Stimulated activated CD4-positive, alpha-beta T cell treated with anti-CD3 and anti-CD28 coated beads, Interleukin-2, amount 100 ng/mL, for 4 hours (primary cell): ENCODE measurements at places on chromosomes 6 and 20.

DNA sequence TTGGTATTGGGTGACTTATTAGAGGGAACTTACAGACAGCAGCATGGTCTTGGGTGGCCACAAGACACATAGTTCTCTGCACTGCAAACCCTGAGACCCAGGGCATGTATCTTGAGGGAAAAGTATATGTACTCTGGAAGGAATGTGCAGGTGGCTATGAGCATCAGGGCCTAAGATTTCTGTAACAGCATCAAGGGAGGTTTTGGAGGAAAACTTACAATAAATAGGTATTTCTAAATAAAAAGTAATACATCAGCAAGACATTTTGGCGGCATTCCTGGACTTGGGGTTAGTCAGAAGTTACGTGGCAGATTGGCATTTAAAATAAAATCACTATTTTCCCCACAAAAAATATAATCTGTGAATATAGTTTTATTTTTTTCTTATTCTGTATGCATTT, 8.0 kb upstream of the STX7 start:
- no peak for DNase-seq

DNA sequence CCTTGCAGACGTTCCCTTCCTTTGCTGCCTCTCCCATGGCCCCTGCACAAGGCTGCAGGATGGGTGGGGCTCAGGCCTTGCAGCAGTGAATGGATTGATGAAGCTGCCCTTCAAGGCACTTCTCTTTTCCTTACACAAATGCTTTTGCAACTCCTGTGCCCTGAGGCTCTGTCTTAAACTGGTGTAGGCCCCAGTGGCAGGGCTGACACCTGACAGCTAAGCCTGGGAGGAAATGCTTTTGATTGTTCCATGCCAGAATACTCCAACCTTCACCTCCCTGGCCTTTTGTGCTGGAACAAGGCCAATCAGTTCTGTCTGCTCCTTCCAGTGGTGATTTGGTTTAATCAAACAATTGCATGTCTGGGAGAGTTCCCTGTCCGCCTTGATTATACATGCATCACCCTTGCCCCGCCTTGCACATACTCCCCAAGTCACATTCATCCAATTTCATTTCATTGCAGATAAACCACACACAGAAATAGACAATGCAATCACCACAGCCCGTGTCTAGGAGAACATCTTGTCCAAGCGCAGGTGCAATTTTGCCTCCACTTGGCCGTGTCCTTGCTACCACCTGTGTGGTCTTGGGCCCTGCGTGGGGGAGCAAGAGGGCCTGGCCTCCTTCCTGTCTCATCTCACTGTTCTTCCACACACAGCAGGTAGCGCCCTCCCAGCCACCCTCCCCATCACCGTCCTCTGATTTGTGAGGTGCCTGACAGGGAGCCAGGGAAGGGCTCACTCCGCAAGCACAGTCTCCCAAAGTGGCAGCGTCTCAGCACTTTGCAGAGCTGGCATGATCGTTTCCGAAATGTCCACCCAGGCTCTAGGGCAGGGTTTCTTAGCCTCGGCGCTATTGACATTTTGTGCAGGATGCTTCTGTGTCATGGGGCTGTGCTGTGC, 120.4 kb downstream of the CDH26 start:
- no peak for DNase-seq

GRCh38 chr6:49868951-49869529, 2.7 kb upstream of the CRISP1 start:
- no peak for DNase-seq

- DNase-seq, result no peak
These were observed 25.8 kb downstream of the TBPL1 start for GRCh38 chr6:133978896-133979240.

DNA sequence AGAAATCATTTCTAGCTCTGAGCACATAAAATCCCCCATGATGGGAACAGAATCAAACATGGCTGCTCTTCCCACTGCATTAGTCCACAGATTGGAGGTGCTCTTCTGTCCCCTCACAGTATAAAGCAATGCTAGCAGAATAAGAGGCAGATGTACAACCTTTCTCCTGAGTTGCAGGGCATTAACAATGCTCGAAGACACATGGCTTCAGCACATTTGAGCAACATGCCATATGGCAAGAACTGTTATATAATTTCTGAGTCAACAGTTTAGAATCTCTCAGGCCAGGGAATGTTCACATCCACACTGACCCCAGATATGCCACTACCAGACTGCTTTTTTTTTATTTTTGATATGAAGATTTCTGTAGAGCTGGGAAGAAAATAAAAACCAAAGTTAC, 119.6 kb downstream of the KIF13A start:
- no peak for DNase-seq

GRCh38 chr6:43016943-43017334, 2.9 kb downstream of the KLHDC3 start:
- no peak for DNase-seq

GRCh38 chr6:3001773-3002293, 2.1 kb downstream of the NQO2 start:
- no peak for DNase-seq

DNA sequence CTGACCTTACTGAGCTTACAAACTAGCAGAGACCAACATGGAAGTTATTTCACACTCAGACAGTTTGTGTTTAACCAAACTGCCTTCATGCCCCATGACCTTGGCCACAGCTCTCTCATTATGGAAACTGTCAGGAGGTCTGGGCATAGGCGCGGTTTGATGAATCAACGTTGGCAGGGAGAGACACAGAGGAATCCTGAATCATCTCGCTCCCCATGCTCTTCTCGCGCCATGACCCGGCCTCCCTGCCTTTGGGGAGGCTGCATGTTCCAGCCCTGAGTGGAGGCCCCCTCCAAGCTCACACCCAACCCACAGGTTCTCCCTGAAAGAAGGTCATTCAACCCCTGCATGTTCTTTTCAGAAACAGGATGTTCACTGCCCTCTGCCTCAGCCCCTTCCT, 15.9 kb upstream of the GDAP1L1 start:
- no peak for DNase-seq

DNA sequence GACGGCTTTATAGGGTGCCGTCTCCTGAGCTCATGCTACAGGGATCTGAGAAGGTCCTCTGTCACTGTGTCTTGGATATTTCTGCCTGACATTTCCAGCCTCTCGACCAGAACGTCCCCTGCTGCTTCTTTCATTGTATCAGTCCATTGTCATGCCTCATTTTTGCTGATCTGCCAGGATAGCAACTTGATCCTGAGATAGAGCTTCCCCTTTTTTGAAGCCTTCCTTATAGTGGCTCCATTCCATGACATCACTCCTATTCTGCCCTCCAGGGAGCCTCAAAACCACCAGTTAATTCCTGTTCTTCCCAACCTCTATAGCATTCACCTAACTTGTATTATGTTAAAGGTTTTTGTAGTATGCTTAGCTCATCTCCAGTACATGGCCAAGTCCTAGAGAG, 431.8 kb upstream of the NOX3 start:
- DNase-seq, result no peak

DNA sequence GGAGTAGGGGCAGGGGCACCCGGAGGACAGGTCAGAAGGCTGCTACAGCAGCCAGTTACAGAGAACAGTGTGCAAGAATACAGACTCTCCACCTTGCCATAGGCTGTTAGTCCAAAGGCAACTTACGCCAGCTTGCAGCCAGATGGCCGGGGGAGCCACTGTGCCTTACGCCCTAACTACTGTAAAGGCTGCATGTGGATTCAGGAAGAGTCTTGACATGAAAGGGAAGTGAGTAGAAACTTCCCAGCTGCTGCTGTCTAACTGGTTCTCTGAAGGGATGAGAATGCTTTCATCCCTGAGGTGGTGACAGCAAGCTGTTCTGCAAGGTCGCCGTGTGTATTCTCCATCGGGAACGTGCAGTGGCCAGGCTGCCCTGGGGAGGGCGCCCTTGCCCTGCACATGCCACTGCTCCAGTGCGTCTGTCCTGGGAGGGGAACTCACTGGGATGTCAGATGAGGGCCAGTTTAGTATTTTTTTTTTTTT, 46.1 kb downstream of the LYRM4 start:
- DNase-seq, result no peak

GRCh38 chr6:21102624-21103023, 490.9 kb upstream of the SOX4 start:
- DNase-seq, result no peak

GRCh38 chr6:161684731-161685475, 411.0 kb upstream of the AGPAT4 start:
- DNase-seq, result no peak

- no peak for DNase-seq
These were observed 723 bp upstream of the ZNF451 start for GRCh38 chr6:57089265-57089664.

- no peak for DNase-seq
These were observed 677.5 kb downstream of the HDGFL1 start for GRCh38 chr6:23246896-23247295.

DNA sequence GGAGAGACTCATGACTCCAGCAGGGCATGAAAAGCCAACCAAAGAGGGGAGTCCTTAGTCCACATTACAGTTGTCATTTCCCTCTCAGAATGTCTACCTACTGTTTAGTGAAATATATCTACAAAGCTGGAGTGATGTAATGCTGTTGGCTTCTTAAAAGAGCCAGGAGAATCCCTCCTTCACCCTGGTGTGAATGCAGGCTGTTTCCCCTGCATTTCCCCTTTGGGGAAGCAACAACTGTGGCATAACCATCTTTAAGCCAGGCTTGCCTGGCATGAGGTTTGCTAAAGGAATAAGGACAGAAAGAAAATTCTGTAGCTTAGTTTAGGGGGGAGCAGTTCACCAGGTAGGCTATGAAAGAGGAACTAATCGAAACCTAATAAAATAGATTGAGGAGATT, 129.5 kb downstream of the CRYBG1 start:
- no peak for DNase-seq

GRCh38 chr20:49507741-49508434, 25.4 kb upstream of the KCNB1 start:
- DNase-seq, result no peak

GRCh38 chr6:19297880-19298279, 539.3 kb upstream of the ID4 start:
- DNase-seq, result no peak

DNA sequence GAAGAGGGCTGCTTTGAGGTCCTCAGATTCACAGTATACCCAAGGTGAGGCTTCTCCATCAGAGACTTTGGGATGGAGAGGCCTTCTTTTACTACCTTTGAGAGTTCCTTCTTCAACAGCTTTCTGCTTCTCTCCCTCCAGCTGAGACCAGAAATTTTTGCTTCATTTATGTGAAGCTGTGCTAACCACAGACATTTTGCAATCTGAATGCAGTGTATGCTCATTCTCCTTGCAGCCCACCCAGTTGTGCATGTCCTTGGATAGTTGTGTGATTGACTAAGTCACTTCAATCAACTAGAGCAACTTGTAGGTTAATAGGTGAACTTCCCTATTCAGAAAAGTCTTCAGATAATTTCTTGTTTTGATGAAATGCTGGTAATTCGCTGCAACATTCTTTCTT, 20.1 kb downstream of the DCBLD1 start:
- no peak for DNase-seq

DNA sequence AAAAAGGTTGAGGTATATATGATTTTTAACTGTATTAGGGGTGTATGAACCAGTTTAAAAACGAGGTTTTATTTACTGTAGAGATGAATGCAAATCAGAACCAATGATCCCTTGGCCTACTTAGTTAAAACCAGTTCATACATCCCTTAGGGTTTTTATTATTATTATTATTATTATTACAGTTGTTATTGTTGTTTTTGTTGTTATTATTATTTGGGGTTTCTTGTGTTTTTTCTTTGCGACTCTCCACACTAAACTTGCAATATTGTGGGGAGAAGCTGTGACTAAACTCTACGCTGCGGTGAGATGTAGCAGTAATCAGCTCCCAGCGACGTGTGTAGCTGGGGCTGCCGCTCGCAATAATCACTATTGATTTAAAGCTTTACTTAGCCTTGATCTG, 62.2 kb downstream of the SSR1 start:
- DNase-seq, result no peak

DNA sequence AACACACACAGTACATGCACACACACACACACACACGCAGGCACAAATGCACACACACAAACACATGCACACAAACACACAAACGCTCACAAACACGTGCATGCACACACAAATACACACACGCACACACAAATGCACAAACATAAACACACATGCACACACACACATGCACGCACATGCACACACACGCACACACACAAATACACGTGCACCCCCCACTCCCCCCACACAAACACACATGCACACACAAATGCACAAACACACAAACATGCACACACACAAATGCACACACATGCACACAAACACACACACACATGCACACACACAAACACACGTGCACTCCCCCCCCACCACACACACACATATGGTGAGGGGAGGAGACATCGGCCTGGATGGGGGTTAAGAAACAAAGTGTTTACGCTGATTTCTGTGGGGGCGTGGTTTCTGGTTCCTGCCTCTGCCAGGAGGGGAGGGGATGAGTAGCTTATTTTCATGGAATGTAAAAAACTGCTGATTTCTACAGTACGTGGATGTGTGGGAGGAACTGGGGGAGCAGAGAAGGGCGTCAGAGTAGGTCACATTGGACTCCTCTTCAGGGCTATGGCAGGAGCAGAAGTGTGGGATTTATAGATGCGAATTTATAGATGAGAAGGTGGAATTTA, 607.2 kb downstream of the QKI start:
- no peak for DNase-seq

- no peak for DNase-seq
These were observed 90.2 kb upstream of the TOX2 start for GRCh38 chr20:43824309-43825050.

DNA sequence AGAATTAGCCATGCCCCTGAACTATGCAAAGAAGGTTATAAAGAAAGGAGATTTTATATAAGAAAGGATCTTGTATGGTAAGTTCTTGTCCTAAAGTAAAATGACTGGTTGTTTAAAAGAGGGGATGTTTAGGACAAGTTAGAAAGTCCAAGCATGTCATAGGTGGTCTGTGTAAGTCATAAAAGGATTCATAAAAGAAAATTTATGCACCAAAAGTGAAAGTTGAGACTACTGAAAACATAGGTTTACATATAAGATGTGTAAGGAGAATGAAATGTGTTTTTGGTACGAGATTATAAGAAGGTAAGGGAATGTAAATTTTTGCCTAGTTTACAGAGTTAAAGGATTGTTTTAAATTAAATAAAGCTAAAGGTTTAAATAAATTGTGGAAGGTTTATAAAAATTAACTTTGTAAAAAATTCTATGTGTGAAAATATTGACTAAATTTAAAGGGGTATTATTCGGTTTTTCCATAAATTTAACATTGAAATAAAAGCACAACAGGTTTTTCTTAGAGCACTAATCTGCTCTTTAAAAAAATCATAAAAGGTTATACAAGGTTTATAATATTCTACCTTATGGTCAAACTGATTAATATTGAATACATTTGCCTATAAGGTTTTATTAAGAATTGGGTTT, 93.6 kb upstream of the UST start:
- DNase-seq, result no peak

DNA sequence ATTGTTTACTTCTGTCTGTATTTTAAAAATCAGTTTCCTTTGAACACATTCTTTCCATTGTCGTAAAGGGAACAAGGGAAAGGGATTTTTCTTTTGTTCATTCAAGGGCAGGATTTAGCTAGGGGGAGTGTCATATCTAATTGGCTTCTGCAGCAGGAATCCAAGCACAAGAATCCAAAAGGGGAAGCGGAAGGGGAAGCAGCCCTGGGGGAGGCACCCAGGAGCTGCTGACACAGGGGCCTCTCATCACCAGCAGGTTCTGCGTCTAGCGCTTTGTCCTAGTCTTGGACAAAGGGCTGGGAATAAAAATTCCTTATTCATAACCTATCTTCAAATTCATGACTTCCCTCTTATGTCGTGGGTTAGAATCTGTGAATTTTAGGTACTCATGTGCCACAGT, 13.7 kb downstream of the RIPK1 start:
- no peak for DNase-seq

- no peak for DNase-seq
These were observed 151.0 kb downstream of the CLIC5 start for GRCh38 chr6:45864651-45865050.

GRCh38 chr6:110517034-110517433, 40.6 kb upstream of the SLC22A16 start:
- DNase-seq, result no peak
